ENCODE measurements at places on chromosomes 2 and 18.

DNA sequence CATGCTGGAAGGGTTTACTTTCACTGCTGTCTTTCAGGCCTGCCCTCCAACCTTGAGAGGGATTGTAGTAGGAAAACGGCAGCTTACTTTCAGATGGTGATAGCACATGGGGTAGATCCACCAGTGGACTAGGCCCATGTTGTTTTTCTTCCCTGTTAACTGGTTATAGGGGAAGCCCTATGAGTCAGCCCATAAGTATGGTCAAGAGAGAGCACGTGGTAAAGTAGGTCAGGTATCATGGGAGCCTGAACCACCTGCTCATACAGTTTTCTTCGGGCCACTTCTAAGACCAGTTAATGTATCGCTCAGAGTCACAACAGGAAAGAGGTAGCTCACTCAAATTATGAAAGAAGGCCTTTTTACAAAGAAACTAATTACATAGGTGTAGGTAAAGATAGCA, 33.0 kb downstream of the PDK1 start:
- no peak for DNase-seq

- DNase-seq, result no peak
These were observed 2.8 kb downstream of the GDF7 start for GRCh38 chr2:20669562-20670314.

DNA sequence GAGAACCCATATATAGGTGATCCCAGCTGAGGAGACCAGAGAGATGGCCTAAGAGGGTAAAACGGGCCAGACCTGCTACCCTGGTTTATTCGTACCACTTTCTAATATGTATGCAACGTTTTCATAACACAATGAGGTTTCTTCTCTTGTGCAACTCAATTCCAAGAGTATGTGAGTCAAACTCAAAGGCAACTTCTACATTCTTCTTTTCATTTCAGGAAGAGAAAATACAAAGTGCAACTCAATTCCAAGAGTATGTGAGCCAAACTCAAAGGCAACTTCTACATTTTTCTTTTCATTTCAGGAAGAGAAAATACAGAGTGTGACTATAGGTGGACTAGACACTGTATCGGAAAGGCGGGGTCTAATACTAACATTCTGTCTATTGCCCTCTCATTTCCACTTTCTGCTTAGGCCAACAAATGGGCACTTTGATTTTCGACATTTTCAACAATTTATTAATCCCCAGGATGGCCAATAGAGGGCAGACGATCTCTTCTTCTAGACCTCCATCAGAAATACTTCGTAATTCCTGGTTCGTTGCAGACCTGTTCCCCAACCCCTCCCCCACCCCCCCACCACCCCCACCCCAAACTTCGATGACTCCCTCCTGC, 3.7 kb upstream of the CRIM1 start:
- no peak for DNase-seq

GRCh38 chr2:105403783-105404698, 5.2 kb upstream of the FHL2 start:
- no peak for DNase-seq

- DNase-seq, result peak; percentile 90
These were observed at the start of gene TPRKB for GRCh38 chr2:73736855-73737779. TPRKB (minus strand) TSS chr2:73737345; CDS start chr2:73734569, 2,776 bp downstream.

DNA sequence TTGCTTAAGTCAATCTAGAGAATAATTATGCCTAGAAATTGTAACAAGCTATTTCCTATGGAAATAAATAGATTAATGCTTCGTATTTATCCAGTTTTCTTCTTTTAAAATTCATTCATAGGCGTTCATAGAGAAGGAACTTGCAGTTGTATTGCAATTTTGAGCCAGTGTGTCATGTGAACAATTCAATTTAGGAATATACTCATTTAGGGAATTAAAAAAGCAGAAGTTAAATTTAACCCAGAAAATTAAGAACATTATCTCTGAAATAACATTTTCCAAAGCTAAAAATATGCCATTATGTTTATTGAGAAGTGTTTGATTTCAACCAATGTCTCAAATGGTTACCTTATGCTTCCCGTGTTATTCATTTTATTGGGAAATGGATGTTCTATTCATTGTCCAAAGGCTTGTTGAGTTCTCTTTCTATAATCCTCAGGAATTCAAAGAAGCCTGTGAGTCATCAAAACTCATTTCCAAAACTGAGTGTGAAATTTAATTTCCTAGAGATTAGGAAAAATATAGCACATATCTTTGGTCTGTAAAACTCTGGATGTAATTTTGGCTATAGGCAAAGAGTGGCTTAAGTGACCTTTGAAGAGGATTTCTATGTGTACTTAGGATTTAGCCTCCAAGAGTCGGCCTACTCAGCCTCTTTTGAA, 99.7 kb downstream of the SLC8A1 start:
- no peak for DNase-seq

Data from effector memory CD4-positive, alpha-beta T cell (primary cell).